ENCODE measurements at places on chromosomes 5 and 9.

DNA sequence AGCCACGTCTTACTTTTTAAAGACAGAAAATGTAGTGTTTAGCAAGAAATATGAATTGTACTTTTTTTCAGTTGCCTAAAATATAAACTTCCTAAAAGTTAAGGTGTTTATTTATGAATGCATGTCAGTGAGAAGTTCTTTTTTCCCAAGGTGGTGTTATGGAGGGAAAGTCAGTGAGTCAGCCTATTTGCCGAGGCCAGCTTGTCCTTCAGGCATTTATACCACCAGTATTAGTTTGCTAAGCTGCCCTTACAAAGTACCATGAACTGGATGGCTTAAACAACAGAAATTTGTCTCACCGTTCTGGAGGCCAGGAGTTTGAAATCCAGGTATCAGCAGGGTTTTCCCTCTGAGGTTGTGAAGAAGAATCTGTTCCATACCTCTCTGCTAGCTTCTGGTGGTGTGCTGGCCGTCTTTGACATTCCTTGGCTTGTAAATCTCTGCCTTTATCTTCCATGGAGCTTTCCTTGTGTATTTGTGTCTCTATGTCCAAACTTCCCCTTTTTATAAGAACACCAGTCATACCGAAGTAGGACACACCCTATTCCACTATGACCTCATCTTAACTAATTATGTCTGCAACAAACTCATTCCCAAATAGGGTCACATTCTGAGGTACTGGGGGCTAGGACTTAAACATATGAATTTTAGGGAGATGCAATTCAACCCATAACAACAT lies 38.4 kb downstream of the PRKACG start:
- no peak for DNase-seq

DNA sequence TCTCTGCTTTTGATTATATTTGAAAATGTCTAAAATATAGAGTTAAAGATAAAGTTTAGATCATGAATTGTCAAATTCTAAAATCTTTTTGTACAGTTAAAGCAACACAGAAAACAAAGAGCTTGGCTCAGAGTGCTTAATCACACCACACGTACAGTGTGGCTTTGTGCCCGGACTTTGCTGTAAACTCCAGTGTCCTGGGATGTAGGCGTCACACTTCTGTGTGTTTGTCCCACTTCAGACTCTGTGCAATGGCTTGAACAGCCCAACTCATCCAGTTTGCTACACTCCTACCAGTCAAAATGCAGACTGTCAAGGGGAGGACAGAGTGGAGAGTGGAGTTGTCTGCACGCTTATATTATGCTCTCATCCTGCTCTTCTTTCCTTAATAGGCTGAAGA lies 45.3 kb downstream of the SMARCA2 start:
- DNase-seq, result no peak

- DNase-seq, result no peak
Observed at GRCh38 chr9:130445268-130445983, 665 bp downstream of the ASS1 start.

- no peak for DNase-seq
Observed at GRCh38 chr5:172234031-172234430, 40.1 kb downstream of the EFCAB9 start.

DNA sequence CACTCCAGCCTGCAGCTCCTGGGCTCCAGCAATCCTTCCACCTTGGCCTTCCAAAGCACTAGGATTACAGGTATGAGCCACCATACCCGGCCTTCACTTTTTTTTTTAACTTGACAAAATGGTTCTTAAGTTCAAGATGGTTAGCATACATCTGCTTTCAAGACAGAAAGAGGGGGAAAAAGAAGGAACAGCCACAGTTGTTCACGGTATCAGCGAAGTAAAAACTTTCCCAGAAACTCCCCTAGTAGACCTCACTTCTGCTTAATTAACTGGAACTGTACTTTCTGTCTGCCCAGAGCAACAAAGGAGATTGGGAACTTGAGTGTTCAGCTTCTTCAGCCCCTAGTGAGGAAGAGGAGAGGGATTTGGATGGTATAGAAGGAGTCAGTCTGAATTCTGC lies 116.7 kb downstream of the UGCG start:
- DNase-seq, result no peak

DNA sequence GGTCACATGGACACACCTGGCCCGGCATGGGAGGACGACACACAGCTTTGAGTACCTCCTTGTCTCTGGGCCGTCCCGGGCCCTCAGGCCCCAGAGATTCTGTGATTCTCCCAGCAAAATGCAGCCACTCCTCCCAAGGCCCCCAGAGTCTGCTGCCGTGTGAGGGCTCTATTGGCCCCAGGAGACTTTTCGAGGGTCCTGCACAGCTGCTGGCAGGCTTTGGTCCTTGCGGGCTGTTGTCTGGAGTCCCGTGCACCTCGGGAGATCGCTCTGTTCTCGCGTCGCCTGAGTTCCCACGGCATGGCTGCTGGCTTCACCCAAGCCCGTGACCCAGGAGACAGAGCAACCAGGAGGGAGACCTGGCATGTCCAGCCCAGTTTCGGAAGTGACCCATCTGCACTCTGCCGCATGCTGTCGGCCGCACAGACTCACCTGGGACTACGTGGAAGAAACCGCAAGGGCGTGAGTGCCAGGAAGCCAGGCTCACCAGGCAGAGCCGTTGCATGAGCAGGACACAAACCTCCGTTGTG lies 46.8 kb upstream of the NKD2 start:
- DNase-seq, result no peak

DNA sequence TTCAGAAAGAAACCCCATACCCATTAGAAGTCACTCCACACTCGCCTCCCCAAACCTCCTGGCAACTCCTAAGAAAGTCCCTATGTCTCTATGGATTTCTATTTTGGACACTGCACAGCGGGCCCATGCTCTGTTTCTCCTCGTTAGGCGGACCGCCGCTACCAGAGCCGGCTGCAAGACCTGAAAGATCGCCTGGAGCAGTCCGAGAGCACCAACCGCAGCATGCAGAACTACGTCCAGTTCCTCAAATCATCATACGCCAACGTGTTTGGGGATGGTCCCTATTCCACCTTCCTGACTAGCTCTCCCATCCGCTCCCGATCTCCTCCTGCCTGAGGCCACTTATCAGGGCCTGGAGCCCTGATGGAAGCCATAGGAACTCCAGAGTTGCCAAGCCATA lies 4.6 kb upstream of the GLE1 start:
- DNase-seq, result no peak

DNA sequence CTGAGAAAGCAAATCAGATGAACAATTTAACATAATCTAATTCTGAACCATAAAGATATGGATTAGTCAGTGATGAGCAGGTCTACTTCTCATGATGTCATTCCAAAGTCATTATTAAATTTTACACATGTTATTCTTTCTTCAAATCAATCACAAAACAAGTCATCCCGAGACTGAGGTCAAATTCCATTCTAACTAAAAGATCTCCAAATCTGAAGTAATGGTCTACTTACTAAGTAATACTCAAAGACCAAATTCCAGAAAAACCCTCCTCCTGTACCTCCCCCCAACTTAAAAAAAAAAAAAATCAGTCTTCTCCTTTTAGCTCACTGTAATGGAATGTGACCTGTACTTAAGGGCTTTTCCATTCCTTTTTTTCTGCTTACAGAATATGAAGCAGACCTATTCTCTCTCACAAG lies 4.7 kb downstream of the PFDN1 start:
- no peak for DNase-seq

GRCh38 chr9:90985631-90986030 lies 184.0 kb downstream of the SYK start:
- no peak for DNase-seq

- no peak for DNase-seq
Observed at GRCh38 chr5:71971862-71972261, 135.4 kb upstream of the MAP1B start.

DNA sequence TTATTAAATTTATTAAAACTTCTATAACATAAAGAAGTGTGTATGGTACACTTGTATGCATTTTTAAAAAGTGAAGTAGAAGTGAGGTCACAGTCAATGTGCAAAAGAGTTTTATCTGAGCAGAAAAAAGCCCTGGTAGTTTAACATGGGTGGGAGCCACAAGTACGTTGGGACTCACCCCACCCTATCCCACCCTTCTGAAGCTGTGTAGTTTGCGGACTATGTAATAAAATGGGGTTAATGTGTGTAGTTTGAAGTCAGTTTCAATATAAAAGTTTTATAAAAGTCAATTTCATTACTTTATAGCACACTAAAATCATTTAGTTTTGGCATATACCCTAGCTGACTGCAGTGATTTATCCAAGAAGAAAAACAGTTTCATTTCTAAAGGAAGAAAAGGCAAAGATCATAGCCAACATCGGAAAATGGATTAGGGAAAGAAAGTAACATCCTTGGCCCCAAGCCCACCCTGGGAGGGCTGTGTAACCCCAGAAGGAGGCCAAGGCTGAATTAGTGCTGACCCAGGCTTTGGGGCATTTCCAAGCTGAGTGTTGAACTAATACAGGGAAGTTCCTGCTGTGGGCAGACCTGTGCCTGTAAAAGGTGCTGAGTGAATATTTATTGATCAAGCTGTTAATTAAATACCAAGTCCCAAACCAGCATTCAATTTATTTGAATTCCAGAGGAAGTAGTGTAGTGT lies 398.6 kb upstream of the ADAMTSL1 start:
- DNase-seq, result no peak

- DNase-seq, result no peak
Observed at GRCh38 chr5:59094864-59095263, 512.0 kb downstream of the RAB3C start.

- DNase-seq, result no peak
Observed at GRCh38 chr5:181280251-181280762, 19.4 kb upstream of the TRIM52 start.

DNA sequence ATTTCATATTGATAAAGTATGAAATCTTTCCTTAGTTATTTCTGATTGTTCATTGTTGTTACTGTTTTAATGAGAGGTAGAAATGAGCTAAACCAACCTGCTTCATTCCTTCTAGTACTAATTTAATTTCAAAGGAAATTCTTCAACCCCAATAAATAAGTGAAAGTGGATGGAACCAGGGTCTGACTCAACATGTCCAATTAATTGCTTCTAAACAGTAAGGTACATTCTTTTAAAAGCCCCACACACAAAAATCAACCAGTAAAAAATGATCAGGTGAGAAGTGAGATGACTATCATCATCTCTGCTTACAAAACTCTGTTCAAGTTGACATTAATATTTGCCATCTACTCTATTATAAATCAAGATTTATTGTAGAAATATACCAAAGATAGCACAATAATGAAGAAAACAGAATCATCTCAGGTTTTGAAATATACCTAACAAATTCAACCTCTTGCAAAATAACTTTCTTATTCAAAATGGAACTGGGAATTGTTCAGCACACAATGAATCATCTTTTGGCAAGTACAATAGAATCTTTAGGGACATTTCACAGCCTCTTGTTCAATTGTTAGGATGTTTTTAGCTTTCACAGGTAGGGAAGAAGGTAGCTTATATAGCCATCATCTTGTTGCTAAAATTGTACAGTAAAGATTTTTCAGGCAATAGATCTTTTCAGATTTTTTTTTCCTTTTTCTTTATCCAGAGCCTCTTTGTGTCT lies 114.5 kb downstream of the RPS23 start:
- DNase-seq, result no peak

- DNase-seq, result no peak
Observed at GRCh38 chr9:110936719-110937452, 101.4 kb downstream of the LPAR1 start.

- no peak for DNase-seq
Observed at GRCh38 chr9:36163049-36163785, 6.0 kb upstream of the CCIN start.

DNA sequence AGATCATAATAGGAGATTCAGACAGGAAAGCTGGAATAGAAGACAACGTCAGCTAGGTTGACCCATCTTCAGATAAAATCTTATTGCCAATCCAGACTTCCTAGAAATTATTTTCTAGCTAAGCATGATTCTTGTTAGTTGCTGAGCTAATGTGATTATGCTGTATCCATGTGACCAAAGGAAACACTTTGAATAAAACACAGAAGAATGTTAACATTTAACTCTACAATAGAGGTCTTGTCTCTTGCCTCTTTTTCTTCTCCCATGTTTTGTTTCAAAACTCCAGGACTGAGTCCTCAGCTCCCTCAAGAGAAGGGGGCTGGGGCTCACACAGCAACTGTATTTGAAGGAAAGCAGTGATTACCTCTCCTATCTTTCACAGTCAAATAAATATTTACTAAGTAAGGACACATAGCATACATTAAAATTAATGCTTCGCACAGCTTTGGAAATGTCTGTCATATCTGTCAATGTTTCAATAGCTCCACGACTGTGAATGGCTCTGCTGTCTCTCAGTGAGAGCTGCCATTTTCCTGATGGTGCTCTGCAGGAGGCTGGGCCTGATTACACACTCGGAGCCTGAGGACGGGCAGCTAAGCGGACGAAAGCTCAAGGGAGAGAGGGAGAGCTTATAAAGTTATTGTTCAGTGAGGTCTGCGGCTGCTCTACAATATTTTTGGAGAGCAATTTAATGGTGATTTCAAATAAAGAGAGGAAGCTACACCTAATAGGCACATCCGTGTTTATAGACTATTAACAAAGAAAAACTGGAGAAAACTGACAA lies 64.8 kb upstream of the ZNF462 start:
- DNase-seq, result no peak

- DNase-seq, result no peak
Observed at GRCh38 chr9:78691542-78691941, 394.6 kb downstream of the PSAT1 start.

DNA sequence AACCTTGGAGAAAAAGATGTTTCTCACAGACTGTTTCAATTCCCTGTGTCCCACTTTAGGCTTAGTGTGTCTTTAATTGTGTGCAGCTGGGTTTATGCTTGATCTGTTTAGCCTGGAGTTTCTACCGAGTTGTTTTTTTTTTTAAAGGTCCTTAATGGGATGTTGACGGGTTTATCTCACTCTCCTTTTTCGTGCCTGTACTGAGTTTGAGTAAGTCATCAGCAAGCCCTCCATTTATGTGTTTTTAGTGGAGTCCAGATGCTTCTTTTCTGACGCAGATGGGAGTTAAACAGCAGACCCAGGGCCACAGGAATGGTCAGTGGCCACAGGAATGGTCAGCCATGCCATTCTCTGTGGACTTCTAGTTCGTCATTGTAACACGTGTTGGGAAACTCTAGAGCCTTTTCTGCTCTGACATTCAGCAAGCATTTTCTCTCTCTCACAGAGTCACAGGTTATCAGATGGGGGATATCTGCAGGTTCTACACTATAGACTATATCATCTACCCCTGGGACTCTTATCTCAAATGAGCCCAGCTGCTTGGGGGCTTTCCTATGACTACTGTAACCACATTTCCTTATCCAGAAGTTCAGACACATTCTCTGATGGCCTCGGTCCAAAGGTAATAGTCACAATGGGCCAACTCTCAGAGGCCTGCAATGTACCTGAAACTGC lies 190.5 kb downstream of the TTLL11 start:
- no peak for DNase-seq

GRCh38 chr5:2184026-2184366 lies 301.3 kb upstream of the IRX4 start:
- no peak for DNase-seq

GRCh38 chr5:65742565-65743231 lies 20.7 kb downstream of the NLN start:
- DNase-seq, result no peak

DNA sequence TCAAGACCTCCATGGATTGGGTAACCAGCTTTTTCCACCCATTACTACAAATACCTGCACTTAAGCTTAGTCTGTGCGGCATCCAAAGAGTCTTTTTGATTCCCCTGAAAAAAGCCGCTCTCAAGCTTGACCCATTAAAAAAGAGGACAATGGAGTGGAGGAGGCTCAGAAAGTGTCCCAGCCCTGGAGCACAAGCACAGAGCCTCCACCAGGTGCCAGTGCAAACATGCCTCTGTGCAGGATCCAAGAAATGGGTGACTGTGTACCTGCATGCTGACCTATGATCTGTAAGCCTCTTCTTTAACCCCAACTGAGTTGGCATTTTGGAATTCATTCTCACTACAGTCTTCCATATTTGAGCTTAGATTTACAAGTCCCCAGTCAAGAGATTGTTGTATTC lies 168.3 kb upstream of the TLE4 start:
- DNase-seq, result no peak
